ENCODE measurements at places on chromosomes 12 and 14. TPM values are rescaled to one million over a fixed set of nuclear protein-coding genes. Genes with fewer than 3 reads are reported as not detected.

ANKRD33 gene
- total RNA-seq = not detected

TEX52 gene
- total RNA-seq = not detected

ARMH4 gene
- 13.8 TPM for total RNA-seq

FGF6 gene
- 4.0 TPM for total RNA-seq

ADCY4 gene
- 9.6 TPM for total RNA-seq

CIT gene
- total RNA-seq = 10.7 TPM

ZFHX2 gene
- 0.39 TPM for total RNA-seq

ITGA7 gene
- 87.4 TPM for total RNA-seq

NEMP1 gene
- total RNA-seq = 12.5 TPM

ARPC3 gene
- 113 TPM for total RNA-seq
